ENCODE measurements at places on chromosomes 1 and 21.

GRCh38 chr1:36636206-36636605 is 153.5 kb upstream of the CSF3R start:
- DNase-seq = no peak

GRCh38 chr1:240054109-240054701 is 37.5 kb upstream of the FMN2 start:
- DNase-seq = no peak

- DNase-seq = no peak
These were observed 167.6 kb downstream of the SEC16B start for GRCh38 chr1:177802304-177802703.

DNA sequence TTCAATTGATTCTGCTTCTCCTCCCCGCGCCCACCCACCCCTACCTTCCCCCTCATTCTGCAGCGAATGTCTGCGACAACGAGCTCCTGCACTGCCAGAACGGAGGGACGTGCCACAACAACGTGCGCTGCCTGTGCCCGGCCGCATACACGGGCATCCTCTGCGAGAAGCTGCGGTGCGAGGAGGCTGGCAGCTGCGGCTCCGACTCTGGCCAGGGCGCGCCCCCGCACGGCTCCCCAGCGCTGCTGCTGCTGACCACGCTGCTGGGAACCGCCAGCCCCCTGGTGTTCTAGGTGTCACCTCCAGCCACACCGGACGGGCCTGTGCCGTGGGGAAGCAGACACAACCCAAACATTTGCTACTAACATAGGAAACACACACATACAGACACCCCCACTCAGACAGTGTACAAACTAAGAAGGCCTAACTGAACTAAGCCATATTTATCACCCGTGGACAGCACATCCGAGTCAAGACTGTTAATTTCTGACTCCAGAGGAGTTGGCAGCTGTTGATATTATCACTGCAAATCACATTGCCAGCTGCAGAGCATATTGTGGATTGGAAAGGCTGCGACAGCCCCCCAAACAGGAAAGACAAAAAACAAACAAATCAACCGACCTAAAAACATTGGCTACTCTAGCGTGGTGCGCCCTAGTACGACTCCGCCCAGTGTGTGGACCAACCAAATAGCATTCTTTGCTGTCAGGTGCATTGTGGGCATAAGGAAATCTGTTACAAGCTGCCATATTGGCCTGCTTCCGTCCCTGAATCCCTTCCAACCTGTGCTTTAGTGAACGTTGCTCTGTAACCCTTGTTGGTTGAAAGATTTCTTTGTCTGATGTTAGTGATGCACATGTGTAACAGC is 339.9 kb downstream of the NTNG1 start:
- DNase-seq = no peak

DNA sequence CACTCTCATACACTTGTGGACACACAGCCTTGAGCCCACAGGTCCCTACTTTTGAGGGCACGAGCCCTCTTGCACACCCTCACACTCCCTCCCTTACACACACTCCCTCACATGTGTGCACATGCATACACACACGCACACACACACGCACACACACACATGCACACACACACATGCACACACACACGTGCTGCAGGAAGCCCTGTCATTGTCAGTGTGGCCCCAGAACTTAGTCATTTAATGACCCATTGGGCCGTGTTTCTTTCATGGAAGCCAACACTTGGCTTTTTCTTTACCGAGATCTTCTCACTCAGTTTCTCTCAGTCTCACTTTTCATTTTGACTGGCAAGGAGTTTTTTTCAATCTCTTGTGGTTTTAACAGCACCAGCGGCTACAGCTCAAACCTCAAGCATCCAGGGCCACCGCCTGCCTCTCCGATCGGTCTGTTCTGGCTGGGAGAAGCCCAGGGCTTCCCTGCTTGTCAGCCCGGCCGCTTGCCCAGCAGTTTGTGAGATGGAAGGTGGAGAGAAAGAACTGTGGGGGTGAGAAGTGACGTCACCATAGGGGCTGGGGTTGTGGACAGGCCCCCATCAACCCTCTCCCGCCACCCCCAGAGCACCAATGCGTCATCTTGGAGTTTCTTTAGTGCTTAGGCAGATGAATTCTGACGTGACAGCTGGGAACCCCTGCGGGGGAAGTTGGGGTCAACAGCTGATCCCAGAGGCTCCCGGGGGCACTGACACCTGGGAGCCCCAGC is 15.8 kb upstream of the TNFRSF8 start:
- no peak for DNase-seq

GRCh38 chr1:30887485-30888315 is 20.9 kb downstream of the SDC3 start:
- DNase-seq = peak; percentile 68

GRCh38 chr1:54553602-54554313 is 5.7 kb downstream of the ACOT11 start:
- DNase-seq = peak; percentile 25
